ENCODE measurements at places on chromosomes 2 and 18.

DNA sequence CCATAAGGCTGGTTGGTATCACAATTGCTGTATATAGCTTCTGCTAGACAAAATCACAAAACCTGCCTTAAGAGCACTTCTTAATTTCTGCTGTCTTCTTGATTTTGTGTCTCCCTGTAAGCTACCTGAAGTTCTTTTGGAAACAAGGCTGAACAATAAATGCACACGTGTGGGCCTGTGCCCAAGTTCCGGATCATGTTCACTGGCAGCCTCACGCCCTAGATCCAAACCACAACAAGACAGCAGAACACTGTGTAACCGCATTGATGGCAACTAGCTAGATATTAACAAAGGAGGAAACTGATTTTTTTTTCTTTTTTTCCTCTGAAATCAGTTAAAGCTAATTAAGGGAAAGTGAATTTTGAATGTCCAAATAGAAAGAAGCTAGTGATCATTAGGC is 81.5 kb upstream of the LYPD6B start:
- no peak for DNase-seq

DNA sequence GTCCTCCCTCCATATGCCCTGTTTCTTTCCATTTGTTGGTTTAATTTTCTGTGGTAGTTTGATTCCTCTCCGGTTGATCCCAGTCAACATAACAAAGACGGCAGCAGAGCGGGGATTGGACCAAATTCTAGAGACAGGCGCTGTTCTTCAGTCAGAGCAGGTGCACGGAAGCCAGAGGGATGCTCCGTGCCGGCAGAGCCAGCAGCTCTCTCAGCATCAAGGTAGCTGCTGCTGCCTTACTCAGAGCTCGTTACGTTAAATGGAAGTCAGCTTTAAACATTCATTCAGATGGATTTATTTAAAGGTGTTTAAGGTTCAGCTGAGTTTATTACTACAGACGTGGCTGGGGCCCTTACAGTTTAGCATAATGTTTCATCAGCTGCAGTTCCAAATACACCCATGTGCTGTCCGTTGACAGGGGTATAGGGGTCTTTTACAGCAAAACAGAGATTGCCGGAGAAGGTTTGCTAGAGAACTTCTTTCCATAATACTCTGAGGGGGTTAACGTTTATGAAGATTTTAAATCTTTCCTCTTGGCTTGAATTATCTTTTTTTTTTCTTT is 497.2 kb upstream of the PIK3C3 start:
- no peak for DNase-seq

DNA sequence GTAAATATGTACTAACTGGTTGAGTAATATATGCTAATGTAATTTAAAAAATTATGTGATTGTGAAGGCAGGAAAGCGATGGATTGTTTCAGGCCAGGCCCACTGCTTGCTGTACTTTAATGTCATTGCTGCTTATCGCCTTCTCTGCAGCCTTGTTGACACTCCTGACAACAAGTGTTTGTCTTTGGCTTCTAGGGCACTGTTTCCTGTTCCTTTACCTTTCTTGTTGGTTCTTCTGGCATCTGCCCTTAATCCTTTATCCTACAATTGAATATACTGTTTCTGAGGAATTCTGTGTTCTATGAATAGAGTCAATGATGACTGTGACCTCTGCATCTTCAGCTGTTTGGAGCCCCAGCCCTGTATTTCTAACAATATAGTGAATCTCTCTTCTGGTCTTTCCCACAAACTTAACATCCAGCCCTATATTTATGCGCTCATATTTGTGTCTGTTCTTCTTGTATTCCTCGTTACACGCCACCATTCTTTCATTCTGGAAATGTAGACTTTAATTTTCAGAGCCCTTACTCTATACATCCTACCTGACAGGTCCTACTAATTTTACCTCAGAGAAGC is 17.6 kb downstream of the ACSL3 start:
- DNase-seq, result no peak

GRCh38 chr2:86185517-86186212 is 9.6 kb downstream of the IMMT start:
- DNase-seq, result no peak

- DNase-seq, result no peak
Observed at GRCh38 chr2:94955702-94956101, 69.8 kb upstream of the MAL start.

DNA sequence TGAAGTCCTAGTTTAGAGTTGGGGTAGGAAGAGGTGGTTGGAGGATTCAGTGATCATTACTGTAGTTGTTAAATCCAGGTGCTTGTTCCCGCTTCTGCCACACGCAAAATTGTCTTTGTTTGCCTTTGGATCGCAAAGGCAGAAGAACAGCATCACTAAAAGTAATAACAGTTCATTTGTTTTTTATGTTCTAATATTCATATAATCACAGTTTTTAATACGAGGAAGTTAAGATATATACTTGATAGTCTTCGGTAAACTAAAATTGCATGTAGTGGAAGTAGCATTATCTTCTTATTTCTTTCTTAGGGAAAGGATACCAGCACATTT is 365 bp downstream of the NDUFB3 start:
- no peak for DNase-seq

DNA sequence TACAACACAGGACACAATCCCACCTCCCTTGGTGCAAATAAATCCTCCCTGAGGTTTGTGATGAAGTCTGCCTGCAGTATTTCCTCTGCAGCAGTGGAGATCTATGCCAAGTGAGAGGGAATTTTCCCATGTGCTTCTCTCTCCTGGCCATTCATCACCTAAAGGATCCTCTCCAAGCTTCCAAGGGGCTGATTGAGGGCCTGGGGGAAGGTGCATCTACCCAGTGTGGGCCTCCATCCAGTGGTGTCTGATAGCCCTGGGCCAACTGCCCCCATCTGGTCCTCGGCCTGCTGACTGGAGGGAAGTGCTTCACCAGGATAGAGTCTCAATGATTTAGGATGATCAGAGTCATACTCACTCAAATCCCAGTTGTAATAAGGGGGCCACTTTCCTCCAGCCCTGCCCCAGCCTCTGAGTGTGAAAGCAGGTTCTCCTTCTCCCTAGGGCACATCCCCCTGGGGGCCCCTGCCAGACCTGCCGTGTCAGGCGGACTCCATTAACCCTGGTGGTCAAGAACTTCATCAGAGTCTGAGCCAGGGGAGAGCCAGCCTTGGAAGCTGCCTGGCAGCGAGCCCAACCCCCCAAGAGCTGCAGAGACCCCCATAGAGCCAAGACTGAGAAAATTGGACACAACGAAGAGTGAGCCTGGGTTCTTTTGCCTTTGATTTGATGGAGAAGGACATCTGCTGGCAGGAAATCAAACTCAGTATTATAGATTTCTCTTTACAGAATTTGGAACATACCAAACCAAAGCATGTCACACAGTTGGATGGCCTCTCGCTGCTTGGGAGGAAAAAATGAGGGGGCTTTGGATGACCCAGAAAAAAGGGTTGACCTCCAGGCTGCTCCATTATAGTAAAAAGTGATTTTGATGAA is 509.6 kb downstream of the CMPK2 start:
- no peak for DNase-seq

GRCh38 chr2:202671317-202672035 is 36.7 kb downstream of the FAM117B start:
- DNase-seq, result no peak

- no peak for DNase-seq
Observed at GRCh38 chr2:44994377-44994776, 14.9 kb downstream of the SIX2 start.

- peak; percentile 70 for DNase-seq
Observed at GRCh38 chr2:7726989-7727388, 809.8 kb downstream of the RNF144A start.

DNA sequence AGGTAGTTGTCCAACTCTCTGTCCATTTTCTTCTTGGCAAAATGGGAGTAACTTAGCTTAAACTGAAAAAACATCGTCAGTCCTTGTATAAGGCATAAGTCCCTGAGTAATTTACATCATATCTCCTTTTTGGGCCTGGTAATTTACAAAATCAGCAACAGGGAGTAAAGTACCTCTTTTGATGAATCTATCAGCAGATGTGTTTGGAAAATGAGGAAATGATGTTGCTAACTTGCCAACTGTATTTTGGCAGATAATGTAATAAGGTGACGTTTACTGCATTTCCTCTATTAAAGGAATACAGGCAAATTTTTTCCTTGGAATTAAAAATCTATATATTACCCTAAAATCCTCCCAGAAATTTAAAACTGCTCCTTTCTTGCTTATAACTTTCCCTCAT is 29.2 kb downstream of the ANKRD44 start:
- DNase-seq, result no peak

- no peak for DNase-seq
Observed at GRCh38 chr2:171399292-171399691, 34.5 kb downstream of the METTL8 start.

DNA sequence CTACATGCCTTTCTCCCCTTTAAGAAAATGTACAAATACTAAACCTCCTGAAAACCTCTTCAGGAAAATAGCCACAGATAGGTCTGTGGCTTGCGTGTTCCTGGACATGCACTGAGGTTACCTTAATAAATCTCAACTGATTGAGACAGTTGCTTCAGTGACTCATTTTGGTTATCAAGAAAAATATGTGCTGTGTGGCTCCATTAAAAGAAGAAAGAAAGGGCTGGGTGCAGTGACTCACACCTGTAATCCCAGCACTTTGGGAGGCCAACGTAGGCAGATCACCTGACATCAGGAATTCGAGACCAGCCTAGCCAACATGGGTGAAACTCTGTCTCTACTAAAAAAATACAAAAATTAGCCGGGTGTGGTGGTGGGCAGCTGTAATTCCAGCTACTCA is 27.1 kb downstream of the CREG2 start:
- no peak for DNase-seq

GRCh38 chr18:64699081-64699480 is 550.2 kb upstream of the LINC00305 start:
- DNase-seq, result no peak

- DNase-seq, result no peak
Observed at GRCh38 chr2:65070856-65071255, 14.6 kb downstream of the CEP68 start.

DNA sequence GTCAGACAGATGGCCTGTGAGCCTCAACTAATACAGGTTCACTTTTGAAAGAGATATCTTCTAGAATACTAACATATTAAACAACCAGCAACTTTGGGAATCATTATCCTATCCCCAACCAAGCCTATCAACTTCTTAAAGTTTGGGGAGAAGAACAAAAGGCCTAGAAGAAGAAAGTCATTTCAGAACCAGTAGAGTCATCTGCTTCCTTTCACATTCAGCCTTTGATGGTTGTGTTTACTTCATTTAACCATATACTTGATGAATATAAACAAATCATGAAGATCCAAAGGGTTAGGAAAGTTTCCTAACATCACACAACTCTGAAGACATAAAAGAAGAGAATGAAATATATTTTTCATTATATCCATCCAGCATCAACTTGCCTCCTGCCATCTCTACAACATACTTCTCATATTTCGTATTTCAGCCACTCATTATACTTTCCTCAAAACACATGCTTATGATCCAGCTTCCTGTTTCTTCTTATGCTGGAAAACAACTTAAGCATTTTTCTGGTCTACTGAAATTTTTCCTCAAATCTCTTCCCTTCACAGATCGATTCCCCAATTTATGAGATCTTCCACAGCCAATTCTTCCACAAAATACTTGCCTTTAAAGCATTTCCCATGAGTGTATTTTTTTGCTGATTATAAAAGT is 114.3 kb downstream of the CACNB4 start:
- DNase-seq, result no peak

All from stimulated activated effector memory CD8-positive, alpha-beta T cell treated with anti-CD3 and anti-CD28 coated beads, Interleukin-12 subunit alpha, Interleukin-12 subunit beta, amount 100 ng/mL, for 72 hours (primary cell).